CD4-positive, alpha-beta T cell treated with Interferon alpha-2 for 1 hour (primary cell): ENCODE measurements at places on chromosomes 7 and 10.

GRCh38 chr10:89615112-89615511 lies 29.9 kb downstream of the PANK1 start:
- DNase-seq: peak; percentile 30

GRCh38 chr10:5613481-5614154 lies 52.8 kb downstream of the ASB13 start:
- no peak for DNase-seq

- DNase-seq: no peak
Measured at GRCh38 chr7:27929127-27929526, 189.2 kb downstream of the TAX1BP1 start.

DNA sequence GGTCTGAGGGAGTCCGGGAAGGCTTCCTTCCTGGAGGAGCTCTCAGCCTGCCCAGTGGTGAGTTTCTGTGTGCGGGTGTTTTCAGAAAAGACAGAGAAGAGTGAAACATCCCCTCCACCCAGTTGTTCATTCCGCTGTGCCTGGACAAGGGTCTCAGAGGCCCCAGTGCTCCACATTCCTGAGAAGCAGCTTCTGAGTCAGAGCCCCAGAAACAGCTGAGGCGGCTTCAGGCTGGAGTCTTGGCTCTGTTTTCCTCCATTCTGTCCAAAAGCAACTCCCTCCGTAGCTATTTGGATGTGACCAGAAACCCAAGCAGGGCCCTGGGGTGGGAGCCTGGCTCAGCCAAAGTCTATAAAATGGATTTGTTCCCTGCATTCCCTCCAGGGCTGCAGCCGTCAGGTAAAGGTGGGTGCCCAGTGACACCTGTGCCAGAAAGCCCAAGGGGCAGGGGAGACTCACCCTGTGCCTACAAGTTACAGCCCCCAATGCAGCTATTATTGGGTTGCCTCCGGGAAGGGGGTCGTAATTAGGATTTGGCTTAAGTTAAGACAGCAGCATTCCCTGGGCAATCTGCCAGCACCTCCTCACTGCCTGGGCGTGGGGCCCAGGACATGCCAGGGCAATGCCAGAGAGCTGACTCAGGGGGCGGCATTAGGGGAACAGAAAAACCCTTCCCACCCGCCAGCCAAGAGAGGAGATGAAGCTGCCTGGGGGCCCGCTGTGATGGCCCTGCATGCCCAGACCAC lies 13.1 kb upstream of the CAMK2G start:
- no peak for DNase-seq

DNA sequence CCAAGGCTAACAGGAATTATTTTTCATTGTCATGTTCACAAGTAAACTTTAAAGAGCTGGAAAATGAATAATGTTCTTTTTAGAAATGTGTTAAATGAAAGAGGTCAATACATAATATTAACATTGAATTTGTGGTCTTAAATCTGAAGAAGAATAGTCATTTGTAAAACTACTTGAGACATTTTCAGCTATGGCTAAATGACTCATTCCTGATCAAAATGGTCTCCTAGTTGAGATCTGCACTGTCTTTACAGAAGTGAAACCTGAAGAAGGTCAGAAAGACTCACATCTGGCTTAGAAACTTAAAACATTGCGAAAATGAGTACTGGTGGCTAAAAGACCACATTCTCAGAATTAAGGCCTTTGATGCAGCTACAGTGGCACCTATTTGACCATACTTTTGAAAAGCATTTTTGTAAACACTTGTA lies 5.9 kb downstream of the PIK3CG start:
- DNase-seq: no peak

GRCh38 chr7:150311711-150312110 lies 11.4 kb upstream of the LRRC61 start:
- DNase-seq: no peak

DNA sequence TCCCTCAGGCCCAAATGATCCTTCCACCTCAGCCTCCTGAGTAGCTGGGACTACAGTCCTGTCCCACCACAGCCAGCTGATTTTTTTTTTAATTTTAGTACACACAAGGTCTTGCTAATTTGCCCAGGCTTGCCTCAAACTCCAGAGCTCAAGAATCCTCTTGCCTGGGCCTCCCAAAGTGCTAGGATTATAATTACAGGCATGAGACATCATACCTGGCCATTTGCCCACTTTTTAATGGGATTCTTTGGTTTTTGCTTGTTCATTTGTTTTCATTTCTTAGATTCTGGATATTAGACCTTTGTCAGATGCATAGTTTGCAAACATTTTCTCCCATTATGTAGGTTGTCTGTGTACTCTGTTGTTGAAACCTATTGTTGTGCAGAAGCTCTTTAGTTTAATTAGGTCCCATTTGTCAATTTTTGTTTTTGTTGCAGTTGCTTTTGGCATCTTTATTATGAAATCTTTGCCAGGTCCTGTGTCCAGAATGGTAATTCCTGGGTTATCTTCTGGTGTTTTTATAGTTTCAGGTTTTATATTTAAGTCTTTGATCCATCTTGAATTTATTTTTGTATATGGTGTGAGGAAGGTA lies 95.2 kb downstream of the GLCCI1 start:
- DNase-seq: no peak

DNA sequence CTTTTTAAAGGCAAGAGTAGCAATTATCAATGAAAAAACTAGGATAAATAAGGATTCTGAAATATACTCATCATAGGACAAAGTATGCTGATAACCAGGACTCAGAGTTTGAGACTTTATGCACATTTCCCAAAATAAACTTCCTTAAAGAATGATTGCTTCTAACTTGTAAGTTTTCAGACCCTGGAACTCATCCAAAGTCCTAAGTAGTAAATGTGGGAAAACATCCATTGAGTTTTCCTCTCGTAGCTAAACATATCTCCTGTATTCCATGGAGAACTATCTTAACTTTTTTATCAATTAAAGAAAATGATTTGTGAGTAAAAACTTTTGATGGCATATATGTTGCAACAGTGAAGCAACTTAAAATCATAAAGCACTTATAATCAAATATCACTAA lies 285.2 kb upstream of the KLF6 start:
- no peak for DNase-seq

- DNase-seq: no peak
Measured at GRCh38 chr7:133678137-133678814, 425.4 kb downstream of the EXOC4 start.

DNA sequence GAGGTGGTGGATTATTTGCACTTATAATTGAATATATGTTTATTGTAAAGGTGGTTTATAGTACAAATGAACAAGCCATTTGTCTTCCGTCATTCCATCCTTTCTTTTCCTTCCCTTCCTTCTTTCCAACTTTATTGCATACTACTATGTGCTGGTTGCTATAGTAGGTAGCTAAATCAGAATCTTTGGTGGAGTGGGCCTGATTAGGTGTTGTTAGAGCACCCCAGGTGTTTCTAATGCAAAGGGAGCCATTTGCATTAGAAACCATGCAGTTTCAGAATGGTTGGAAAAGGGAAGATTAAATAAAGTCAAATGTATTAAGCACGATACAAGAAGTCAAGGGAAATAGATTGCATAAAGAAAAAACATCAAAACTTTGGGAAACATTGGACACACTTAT lies 88.8 kb upstream of the TRIL start:
- DNase-seq: no peak

- DNase-seq: no peak
Measured at GRCh38 chr10:58254644-58255043, 13.1 kb downstream of the IPMK start.

GRCh38 chr10:132847416-132847777 lies 61.5 kb upstream of the NKX6-2 start:
- no peak for DNase-seq

DNA sequence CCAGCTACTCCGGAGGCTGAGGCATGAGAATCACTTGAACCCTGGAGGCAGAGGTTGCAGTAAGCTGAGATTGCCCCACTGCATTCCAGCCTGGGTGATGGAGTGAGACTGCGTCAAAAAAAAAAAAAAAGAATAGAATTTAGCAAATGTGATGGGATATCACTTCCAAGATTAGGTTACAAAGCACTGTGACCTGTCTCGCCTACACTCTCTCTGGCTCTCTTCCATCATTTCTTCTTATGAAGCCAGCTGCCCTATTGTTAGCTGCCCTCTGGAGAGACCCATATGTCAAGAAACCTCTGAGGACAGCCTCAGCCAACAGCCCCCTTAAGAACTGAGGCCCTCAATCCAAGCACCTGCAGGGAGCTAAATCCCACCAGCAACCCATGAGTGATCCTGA lies 28.2 kb downstream of the ARHGAP21 start:
- DNase-seq: no peak

DNA sequence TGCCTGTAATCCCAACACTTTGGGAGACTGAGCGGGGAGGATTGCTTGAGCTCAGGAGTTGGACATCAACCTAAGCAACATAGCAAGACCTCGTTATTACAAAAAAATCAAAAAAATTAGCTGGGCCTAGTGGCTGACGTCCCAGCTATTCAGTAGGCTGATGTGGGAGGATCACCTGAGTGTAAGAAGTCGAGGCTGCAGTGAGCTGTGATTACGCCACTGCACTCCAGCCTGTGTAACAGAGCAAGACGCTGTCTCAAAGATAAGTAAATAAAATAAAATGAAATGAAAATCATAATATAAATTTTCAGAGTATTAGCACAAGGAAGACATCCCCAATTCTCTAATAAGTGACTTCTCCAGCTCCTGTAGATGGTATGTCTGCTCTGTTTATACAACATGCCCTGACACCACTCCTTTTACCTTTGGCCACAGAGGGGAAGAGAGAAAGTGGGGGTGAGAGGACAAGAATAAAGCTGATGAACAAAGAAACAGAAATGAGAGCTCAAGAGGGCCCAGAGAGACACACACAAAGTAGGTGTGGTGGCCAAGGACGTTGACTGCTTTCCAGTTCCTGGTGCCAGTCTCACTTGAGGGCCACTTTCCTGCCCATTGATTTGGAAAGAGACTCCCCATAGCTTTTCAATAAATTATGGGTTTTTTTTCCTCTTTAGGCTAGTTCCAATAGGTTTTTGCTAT lies 62.9 kb downstream of the PTTG1IP2 start:
- no peak for DNase-seq

DNA sequence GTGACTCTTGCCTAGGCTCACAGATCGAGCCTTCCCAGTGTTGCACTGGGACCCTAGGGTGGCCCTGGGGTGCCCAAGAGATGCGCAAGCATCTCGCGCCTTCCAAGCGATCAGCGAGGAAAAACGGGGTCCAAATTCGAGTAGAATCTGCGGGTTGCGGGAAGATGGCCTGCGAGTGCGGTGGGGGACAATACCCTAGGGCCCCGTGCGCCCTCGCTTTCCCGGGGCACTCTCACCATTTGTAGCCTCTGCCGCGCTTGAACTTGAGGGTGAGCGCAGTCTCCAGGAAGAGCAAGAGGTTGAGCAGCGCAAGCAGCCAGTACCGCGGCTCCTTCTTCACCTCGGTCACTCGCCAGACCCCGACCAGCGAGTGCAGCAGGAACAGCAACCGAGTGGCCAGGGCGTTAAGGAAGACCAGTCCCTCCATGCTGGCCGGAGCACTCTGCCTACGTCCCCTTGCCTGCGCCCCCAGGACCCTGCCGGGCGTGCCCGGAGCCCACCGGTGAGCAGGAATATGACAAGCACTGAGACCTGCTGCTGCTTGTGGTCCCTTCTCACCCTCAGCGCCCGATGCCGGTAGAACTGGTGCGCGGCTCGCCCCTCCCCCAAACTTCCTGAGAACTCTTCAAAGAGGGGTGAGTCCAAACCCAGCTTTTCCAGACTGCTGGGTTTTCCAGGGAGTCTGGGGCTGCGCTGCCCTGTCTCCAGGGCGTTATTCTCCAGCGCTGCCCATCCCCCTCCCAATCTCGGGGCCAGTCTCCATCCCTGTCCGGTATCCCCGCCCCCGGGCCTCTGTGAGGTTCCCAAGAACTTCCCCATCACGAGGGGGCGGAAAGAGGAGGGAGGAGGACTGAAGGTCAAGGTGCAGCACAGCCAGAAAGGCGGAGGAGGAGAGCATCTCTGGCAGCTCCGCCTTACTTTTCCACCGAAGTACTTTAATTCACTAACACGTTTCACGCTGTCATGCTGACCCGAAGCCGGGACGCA lies at the start of gene TMEM26:
Gene TMEM26, minus strand, starts transcription at position 727 of the 987 bp plus-strand sequence. Its CDS starts 300 bp downstream, at position 427.
- DNase-seq: no peak

DNA sequence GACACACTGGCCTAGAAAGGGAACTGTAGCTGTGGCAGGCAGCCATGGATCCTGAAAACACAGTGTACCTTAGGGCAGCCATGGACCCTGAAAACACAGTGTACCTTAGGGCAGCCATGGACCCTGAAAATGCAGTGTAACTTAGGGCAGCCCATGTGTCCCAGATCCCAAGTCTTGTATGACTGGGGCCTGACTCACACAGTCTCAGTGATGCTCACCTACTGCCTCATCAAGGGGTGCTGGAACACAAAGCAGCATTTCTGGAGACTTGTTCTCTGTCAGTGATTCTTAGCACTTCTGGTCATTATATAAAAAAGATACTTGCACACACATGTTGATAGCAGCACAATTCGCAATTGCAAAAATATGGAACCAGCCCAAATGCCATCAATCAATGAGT lies 70.2 kb upstream of the LAMB4 start:
- DNase-seq: no peak

GRCh38 chr10:124589491-124590041 lies 127.9 kb downstream of the LHPP start:
- DNase-seq: no peak

DNA sequence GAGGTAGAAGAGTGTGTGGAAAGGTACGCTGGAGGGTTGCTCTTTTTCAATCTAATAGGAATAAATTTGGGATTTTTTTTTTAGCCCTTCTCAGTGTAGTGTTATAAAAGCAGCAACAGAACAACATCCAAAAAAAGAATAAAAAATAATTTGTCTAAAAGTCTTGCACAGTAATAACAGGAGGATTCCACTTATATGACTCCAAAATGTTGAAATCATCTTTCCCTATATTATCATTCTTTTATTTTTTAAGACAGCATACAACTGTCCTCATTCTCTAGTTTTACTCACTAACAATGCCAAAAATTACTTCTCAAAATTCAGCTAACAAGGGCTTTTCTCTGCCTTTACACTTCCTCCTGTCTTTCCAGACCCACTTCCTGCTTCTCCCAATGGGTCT lies 27.8 kb downstream of the IL2RA start:
- no peak for DNase-seq

GRCh38 chr10:77386838-77387237 lies 250.8 kb downstream of the KCNMA1 start:
- DNase-seq: no peak

GRCh38 chr10:82238291-82238690 lies 363.3 kb downstream of the NRG3 start:
- no peak for DNase-seq

- DNase-seq: no peak
Measured at GRCh38 chr7:130452951-130453350, 12.1 kb upstream of the CEP41 start.

DNA sequence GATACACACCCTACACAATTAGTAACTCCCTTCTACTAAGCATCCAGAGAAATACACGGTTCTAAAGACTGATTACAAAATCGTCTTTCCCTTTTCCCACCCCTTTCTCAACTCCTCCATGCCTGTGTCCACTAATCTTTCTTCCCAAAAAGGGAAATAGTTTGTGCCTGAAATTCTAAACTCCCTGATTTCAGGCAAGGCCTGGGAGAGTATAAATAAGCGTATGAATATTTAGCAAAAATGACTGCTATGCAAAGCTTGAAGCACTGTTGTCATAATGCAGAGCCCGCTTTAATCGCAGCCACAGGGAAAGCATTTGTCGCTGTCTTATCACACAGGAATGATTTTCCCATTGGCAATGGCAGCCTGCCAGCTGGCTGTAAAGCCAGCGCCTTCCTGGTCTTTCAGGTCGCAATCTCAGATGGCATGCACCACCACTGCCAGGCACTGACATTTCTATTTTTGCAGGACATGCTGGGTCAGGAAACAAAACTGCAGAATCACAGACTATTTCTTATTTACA lies 142.9 kb upstream of the PCGF5 start:
- no peak for DNase-seq

GRCh38 chr10:97215619-97216260 lies 30.0 kb upstream of the SLIT1 start:
- no peak for DNase-seq
